ENCODE measurements at places on chromosomes 1 and 21.

- DNase-seq: no peak
Observed at GRCh38 chr1:183105449-183105848, 80.6 kb upstream of the LAMC2 start.

- DNase-seq: no peak
Observed at GRCh38 chr1:54340878-54341277, 65.3 kb downstream of the SSBP3 start.

GRCh38 chr1:1439546-1440261 is 4.2 kb downstream of the VWA1 start:
- DNase-seq: no peak

- DNase-seq: peak; percentile 84
Observed at GRCh38 chr1:15384301-15384901, 25.3 kb upstream of the EFHD2 start.
